ENCODE measurements at places on chromosomes 13 and 19. TPM values are rescaled to one million over a fixed set of nuclear protein-coding genes. Genes with fewer than 3 reads are reported as not detected.

The ZNF420 gene
- total RNA-seq: 15.9 TPM

The MBD3L3 gene
- not detected for total RNA-seq

DNA sequence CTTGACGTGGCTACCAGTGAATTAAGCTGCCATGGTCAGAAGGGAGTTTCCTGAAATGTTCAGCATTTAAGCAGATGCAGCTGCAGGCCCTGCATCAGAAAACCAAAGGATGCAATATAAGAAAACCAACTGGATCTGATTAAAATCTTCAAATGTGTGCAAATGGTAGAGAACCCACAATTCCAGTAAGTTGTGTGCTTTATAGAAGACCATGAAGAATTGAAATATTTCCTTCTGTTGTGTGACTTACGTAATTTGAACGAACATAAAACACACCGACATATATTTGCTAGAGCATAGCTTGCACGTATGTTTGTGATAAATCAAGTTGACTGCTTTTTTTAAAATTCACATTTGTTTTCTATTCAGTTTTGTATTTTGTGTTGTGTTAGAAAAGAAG lies 191.4 kb downstream of the COL4A1 start:
- no peak for DNase-seq

GRCh38 chr19:31332096-31332495 lies 17.1 kb downstream of the TSHZ3 start:
- DNase-seq: no peak

Measured in progenitor cell of endocrine pancreas (in vitro differentiated cells).